Lower leg skin (tissue), 4 donors: ENCODE measurements at places on chromosomes 2 and 18. TPM values are rescaled to one million over a fixed set of nuclear protein-coding genes. Genes with fewer than 3 reads are reported as not detected.
A peak's percentile ranks its signal among the peaks of the same experiment; 100 is the strongest.

GRCh38 chr2:873651-874580 lies 76.7 kb upstream of the SNTG2 start:
- DNase-seq = no peak

- DNase-seq = no peak
Observed at GRCh38 chr2:150441784-150442183, 45.7 kb downstream of the RND3 start.

The GNLY gene
- 3.6 TPM for total RNA-seq

DNA sequence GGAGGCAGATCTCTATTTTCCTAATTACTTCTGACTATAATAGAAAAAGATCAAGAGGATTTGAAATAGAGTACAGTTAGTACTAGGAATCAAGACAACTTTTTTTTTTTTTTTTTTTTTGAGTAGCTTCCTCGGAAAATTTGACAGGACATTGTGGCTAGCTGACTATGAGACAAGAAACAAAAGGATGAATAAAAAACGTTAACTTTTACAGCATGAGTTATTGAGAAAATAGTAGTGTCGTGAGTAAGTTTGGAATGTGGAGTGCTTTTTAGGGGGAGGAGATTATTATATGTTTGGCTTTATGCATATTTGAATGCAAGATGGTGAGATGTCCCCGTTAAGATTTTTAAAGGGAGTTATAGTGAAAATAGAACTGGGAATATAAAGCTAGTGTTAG lies 27.7 kb upstream of the CPS1 start:
- no peak for DNase-seq

DNA sequence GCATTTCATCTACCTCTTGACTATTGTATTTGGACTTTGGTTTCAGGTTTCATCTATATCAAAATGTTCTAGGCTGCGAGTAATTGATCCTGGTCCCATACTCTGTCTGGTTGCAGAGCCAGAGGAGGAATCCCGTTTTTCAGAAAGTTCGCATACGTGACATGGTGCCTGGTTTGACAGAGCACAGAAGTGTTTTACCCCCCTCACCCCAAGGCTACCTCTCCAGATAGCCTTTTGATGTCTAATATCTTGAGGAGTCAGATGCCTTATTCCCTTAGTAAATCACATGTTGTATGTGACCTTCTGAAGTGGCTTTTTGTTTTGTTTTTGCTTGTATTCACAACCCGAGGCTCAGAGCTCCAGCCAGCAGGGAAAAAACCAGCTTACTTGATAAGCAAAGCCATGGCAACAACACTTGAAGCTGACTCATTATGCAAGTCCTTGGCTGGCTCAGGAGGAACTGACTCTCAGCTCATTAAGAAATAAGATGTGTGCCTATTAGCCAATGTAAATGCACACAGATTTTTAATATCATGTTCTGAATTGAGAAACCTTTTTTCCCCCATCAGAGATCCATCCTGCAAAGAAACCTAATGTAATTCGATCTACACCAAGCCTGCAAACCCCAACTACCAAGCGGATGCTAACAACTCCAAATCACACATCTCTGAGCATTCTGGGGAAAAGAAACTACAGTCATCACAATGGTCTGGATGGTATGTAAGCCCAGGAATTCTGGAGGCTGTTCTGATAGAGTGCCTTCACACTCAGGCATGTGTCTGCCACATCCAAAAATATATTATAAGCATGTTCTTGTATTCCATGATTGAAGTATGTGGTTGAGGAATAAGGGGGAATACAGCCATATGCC lies 41.4 kb downstream of the OXER1 start:
- DNase-seq = peak; percentile 58

GRCh38 chr2:130328710-130329109 lies 14.0 kb upstream of the IMP4 start:
- DNase-seq = no peak

- no peak for DNase-seq
Observed at GRCh38 chr2:129301431-129301913, 678.0 kb upstream of the RAB6C start.

GRCh38 chr2:224876522-224876921 lies 160.4 kb upstream of the CCDC195 start:
- no peak for DNase-seq

The EPHA4 gene
- 59.2 TPM for total RNA-seq

DNA sequence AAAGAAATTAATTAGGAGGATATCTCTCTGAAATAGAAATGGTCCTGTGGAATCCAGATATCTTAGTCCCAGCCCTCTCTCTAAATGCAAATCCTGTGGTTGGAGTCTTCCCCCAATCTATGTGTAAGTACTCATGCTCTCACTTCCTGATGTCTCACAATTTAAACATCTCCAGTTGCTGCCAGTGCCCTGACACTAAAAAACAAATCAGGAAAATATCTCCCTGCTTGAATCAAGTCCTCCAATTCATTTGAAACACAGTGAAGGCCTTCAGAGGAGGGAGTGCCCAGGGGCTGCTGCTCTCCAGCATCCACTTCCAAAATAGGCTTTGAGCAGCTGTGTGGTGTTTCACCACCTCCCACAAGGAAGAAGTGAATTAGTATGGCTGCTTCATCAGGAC lies 413.8 kb downstream of the RAD51AP2 start:
- DNase-seq = no peak

GRCh38 chr2:15449556-15450236 lies 111.4 kb downstream of the NBAS start:
- DNase-seq = no peak

GRCh38 chr18:77876319-77876865 lies 626.7 kb downstream of the GALR1 start:
- no peak for DNase-seq

- DNase-seq = peak; percentile 84
Observed at GRCh38 chr2:174337337-174338146, 2.8 kb downstream of the SP9 start.

The EPB41L3 gene
- total RNA-seq = 32.5 TPM

The MGAT4A gene
- total RNA-seq = 14.4 TPM

GRCh38 chr2:241966647-241967466 lies 97.3 kb downstream of the RTP5 start:
- DNase-seq = no peak

The RBM44 gene
- 0.19 TPM for total RNA-seq

- DNase-seq = no peak
Observed at GRCh38 chr2:98903767-98904485, 32.1 kb downstream of the CRACDL start.

GRCh38 chr2:111157798-111158197 lies 37.1 kb downstream of the BCL2L11 start:
- no peak for DNase-seq

The EMX1 gene
- not detected for total RNA-seq

DNA sequence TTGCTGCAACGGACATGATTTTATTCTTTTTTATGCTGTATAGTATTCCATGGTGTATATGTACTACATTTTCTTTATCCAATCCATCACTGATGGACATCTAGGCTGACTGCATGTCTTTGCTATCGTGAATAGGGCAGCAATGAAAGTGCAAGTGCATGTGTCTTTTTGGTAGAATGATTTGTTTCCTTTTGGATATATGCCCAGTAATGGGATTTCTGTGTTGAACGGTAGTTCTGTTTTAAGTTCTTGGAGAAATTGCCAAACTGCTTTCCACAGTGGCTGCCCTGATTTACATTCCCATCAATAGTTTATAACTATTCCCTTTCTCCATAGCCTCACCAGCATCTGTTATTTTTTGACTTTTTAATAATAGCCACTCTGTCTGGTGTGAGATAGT lies 99.7 kb upstream of the CRIM1 start:
- no peak for DNase-seq

DNA sequence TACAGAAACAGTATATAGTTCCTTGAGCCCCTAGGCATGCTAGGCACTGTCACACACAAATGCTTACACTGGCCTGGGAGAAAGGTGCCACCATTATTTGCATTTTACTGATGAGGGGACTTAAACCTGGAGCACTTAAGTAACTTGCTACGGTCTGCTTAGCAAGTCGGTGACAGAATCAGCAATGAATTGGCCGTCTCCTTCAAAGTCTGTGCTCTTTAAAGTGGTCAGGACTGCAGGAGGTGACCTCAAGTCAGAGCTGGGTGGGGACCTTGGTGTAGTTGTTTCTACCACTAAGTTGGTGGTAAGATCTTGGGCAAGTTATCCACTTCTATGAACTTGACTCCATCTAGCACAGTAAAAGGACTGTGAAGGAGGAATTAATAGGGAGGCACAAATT lies 34.8 kb downstream of the PTPRM start:
- DNase-seq = no peak

DNA sequence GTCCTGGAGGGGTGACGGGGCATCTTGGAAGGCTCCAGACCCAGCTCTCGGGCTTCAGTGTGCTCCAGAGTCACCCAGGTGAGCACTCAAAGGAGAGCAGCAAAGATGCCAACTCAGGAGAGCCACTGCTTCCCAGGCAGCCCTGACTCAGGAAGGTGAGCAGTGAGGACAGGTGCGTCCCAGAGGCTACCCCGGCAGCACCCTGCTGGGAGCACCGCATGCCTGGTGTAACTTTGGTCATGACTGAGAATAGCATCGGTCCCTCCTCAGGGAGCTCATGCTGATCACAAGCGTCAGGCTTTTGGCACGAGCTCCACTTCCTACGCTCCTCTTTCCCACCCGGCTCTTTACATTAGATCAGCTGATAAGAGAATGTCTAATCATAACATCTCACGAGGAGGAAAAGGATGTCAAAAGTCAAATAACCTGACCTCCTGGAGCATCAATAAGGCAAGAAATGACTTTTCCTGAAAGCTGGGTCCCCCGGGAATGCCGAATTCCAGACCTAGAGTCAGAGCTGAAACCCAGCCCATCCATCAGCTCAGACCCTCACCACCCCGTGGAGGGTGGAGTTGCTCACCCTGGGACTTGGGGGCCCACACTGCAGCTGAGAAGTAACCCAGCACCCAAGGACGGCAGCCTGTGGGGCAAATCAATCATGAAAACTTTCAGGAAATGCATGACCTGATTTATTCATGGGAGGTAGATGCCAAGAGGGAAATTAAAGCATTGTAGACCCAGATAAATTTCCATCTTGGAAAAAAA lies 248.8 kb downstream of the ACKR3 start:
- DNase-seq = peak; percentile 80

DNA sequence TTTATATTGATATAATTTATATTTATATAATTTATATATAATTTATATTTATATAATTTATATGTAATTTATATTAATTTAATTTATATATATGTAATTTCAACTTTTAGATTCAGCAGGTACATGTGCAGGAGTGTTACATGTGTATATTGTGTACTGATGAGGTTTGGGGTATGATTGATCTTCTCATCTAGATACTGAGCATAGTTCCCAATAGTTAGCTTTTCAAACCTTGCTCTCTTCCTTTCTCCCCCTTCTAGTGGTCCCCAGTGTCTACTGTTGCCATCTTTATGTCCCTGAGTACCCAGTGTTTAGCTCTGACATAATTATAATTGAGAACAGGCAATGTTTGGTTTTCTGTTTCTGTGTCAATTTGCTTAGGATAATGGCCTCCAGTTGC lies 1335.3 kb upstream of the CDH2 start:
- DNase-seq = no peak

DNA sequence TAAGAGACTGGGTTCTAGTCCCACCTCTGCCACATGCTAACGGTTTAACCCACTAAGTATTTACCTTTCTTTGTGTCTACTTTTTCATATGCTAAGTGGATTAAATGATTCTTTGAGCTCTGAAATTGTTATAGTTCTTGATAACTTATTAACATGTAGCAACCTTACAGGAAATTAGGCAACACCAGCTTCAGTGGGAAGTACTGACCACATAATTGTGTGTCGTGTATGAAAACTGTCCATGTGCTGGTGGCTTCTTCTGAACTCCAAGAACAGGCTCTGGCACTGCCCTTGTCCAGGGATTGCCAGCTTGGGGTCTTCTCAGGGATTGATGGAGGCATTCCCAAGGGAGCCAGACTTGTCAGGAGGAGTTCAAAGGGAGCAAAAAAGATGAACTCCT lies 427.7 kb downstream of the TGIF1 start:
- no peak for DNase-seq

- no peak for DNase-seq
Observed at GRCh38 chr2:94964193-94964592, 61.3 kb upstream of the MAL start.

The MRPL53 gene
- total RNA-seq = 24.9 TPM

DNA sequence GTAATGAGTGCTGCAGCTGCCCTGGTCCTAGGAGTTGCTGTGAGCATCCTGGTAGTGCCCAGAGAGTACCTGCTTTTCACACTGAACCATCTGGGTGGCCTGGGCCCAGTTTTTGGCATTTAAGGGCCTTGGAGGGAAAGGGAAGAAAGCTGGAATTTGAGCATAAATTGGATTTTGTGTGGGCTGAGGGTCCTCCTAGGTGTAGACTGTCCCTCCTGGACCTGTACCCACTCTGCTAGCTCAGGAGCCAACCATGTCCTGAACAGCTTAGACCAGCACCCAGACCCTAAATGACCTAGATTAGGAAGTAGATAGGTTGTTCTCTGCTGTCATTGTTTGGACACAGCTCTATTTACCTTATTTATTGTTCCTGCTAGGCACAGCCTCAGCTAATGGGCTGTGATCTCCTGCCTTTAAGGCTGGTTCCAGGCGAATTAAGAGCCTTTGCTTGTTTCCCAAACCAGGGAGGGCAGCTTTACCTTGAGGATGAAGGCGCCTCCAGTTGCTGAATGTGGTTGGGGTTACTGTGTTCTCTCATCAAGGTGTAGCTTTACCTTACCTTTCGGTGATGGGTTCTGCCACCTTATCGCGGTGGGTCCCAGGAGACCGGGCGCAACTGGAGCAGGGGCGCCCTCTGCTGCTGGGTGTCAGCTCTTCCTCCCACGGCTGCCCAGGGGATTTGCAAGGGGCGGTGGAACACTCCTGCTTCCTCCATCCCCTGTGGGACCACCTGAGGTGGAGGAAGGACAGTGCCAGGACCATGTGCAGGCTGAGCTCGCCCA lies 34.4 kb downstream of the ITGA6 start:
- no peak for DNase-seq

DNA sequence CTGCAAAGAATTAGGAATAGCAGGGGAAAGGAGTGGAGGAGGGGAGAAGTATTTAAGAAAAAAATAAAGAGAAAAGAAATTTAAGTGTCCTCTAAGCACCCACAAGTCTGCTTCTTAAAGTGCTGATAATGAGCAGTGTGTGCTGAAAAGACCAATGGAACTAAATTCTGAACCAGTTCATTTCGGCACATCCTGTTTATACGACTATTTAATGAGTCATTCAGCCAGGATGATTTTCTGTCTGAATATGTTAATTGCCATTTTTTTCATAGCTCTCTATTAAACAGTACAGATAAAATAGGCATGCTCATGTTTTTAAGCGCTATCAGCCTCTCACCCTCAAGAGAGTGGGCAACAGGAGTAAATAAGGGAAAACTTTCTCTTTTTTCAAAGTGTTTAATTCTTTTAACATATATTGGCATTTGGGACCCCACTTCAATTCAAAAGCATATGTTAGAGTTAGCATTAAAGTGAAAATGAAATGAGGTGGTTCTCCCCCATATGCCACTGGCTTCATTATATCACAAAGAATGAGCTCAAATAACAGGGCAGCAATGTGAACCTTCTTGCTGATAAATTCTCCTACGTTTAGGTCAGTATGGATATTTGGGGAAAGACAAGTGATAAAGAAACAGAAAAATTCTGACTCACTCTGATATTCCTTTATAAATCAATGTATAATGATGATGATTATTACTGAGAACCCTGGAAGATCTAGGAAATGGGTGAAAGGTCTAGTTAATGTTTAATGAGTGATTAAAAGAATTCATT lies 87.5 kb downstream of the TCF4 start:
- no peak for DNase-seq
